ENCODE measurements at places on chromosomes 3 and 15.
A peak's percentile ranks its signal among the peaks of the same experiment; 100 is the strongest.

- DNase-seq = no peak
Measured at GRCh38 chr15:101320501-101321052, 25.5 kb upstream of the SNRPA1 start.

GRCh38 chr3:41277790-41278465 is 78.6 kb downstream of the CTNNB1 start:
- no peak for DNase-seq

GRCh38 chr15:91228890-91229289 is 128.8 kb downstream of the SV2B start:
- no peak for DNase-seq

- DNase-seq = no peak
Measured at GRCh38 chr15:92166751-92167405, 226.8 kb upstream of the ST8SIA2 start.

DNA sequence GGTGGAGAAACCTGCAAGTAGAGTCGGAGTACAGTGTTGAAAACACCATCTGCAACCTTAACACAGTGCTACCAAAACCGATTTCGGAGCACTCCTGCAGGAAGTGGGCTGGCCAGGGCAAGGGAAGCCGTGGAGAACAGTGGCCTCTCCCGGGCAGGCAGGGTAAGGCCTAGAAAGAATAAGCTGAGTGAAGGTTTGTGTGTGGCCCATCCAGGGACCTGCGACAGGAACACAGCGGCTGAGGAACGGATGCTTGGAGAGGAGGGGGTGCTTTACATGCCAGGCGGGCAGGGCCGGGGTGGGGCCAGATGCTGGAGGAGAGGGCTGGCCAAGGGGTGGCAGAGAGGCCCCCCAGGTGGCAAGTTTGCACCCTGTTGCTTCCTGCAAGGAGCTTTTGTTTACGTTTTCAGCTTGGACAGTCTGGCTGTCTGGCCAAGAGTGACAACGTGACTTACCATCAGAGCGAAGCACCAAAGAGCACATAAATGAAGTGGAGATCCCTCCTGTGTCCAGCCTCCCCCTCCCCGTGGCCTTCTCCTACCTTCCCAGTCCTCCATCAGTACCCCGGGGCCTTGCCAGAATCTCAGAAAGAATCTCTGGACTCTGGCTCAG is 156.5 kb downstream of the PGPEP1L start:
- DNase-seq = peak; percentile 77

DNA sequence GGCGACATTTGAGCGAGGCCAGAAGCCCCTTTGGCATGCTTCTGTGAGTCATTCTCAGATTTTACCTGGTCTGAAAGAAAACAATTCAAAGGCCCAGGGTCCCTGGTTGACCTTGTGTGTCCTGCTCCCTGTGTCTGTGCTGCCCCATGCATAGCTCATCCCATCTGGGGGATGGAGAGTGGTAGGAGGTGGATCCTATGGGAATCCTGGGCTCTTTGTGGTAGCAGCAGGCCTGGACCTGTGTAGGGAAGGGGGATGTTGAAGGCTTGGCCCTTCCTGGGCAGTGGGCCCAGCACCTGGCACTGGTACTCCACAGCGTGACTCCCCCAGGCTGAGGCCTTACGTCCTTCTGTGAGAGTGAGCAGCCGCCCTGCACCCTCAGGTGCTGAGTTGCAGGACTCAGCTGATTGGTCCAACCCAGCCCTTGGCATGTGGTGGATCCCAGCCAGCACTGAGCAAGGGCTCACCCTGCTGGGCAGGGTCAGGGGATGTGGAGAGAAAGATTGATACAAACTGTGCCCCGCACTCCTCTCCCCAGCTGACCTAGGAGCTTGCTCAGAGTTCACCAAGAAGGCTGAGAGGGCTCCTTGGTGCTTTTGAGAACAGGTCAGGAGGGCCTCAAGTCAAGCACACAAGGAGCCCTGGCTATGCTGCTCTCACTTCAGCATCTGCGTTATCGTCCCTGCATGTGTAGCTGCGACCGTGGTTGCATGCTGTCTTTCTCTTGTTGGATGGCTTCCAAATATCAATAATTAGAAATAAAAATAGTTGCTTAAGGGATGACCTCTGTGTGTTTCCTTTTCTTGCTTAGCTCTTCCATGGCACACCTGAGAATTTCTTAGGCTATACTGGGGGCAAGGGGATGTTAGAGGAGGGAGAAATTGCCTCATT is 21.4 kb upstream of the JMJD7 start:
- peak; percentile 15 for DNase-seq

GRCh38 chr3:174120997-174121396 is 723.5 kb downstream of the NLGN1 start:
- no peak for DNase-seq

- DNase-seq = no peak
Measured at GRCh38 chr3:112560307-112560706, 1.5 kb downstream of the ATG3 start.

- peak; percentile 80 for DNase-seq
Measured at GRCh38 chr3:15859507-15860013, 61.8 kb upstream of the ANKRD28 start.

DNA sequence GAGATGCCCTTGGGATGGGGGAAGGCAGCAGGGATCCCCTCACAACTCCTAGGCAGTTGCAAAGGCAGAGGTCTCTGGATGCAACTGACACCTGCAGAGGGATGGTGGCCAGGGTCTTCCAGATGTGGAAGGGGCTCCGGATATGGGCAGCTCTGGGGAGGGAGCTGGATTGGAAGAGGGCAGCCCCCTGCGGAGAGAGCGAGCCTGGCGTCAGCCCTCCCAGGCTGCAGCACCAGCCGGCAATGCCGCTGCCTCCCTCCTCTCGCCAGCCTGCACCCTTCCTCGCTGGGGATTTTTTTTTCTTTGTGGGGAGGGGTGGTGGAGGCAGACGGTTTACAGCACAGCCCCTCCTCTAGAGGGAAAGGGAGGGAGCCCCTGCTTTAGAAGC is 1.6 kb downstream of the INSYN1 start:
- no peak for DNase-seq

GRCh38 chr15:73604477-73604876 is 28.7 kb downstream of the NPTN start:
- DNase-seq = no peak
